Right lobe of liver (tissue), 6 donors: ENCODE measurements at places on chromosomes 5 and 9. TPM values are rescaled to one million over a fixed set of nuclear protein-coding genes. Genes with fewer than 3 reads are reported as not detected.

GRCh38 chr9:6029604-6030274 is 14.3 kb upstream of the RANBP6 start:
- DNase-seq = no peak
- no peak overlapping the region for H3K27ac ChIP-seq
- no peaks in the 10 kb centered on the region for H3K36me3 ChIP-seq
- no peaks in the 10 kb centered on the region for H3K4me1 ChIP-seq

DNA sequence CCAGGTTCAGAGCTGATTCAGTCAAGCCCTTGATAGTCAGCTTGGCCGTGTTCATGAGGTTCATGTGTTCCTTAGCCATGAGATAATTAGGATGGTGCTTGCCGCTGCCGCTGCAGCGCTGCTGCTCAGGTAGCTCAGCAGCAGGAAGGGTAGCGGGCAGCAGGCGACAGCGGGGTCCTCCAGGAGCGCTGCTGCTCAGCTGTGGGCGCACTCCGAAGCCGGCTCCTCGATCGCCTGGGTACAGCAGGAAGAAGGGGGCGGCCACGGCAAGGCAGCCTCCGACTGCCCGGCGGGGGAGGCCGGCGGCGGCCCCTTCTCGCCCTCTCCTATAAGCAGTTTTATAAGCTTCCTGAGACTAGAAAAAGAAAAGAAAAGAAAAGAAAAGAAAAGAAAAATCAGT is 1253.6 kb downstream of the EFNA5 start:
- H3K4me3 ChIP-seq = no peak overlapping the region
- no peaks in the 10 kb centered on the region for H3K27me3 ChIP-seq
- no peak for DNase-seq
- no peaks in the 10 kb centered on the region for H3K36me3 ChIP-seq

The ZFP2 gene
- 0.40 TPM for total RNA-seq

DNA sequence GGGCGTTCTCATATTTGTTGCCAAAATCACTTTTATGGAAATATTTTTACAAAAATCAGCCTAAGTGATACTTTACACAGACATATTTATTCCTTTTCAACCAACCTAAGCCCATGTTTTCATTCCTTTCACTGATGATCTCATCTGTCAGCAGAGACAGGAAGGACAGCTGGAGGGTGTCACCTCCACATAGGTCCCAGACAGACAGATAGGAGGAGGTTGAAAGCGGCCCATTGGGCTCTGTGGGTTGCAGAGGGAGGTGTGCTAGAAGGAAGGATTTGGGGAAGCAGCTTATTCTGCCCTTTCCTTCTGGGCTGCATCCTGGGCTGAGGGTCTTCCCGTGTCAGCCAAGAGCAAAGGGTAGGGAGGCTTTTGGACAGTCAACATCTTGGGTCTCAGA is 26.0 kb upstream of the SEMA4D start:
- H3K27ac ChIP-seq = no peak overlapping the region
- peaks cover 3% of the 10 kb centered on the region for H3K4me1 ChIP-seq
- H3K4me3 ChIP-seq = no peak overlapping the region
- H3K27me3 ChIP-seq = no peaks in the 10 kb centered on the region
- no peak for DNase-seq

DNA sequence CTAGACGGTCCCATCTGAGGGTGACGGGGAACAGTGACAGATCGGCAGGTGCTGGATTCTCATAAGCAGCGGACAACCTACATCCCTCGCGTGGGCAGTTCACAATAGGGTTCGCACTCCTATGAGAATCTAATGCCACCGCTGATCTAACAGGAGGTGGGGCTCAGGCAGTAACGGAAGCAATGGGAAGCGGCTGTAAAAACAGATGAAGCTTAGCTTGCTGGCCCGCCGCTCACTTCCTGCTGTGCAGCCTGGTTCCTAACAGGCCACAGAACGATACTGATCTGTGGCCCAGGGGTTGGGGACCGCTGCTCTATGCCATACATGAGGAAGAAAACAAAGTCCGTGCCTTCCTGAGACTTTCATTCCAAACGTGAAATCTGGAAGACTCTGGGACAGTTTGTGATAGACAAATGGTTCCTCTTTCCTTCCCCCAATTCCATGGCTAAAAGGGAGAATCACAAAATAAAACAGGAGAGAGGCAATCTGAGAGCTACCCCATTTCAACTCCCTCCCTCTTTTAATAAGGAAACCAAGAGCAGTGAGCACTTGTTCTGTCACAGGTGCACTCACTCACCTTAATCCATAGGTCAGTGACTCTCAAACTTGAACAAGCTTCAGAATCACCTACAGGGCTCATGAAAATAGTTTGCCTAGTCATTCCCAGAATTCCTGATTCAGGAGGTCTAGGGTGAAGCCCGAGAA is 12.1 kb downstream of the PDCL start:
- H3K36me3 ChIP-seq = peaks cover 22% of the 10 kb centered on the region
- H3K27me3 ChIP-seq = no peaks in the 10 kb centered on the region
- H3K4me3 ChIP-seq = no peak overlapping the region
- peaks cover 3% of the 10 kb centered on the region for H3K4me1 ChIP-seq
- no peak overlapping the region for H3K27ac ChIP-seq

DNA sequence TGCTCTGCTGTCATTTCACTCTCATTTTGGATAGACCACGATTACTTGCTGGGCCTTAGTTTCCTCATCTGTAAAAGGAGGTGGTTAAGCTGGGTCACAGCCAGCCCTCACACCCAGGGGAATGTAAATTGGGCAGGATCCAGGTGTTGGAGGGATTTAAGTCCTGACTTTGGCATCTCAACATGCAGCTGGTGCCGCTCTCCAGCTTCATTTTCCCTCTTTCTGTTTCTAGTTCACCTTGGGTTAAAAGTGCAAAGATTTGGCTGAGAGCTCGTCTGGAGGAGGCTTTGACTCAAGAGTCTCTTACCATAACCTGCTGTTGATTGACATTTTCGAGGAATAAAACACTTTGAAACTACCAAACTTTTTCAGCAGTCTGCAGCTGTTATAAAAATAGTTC is 144.3 kb upstream of the DHFR start:
- no peak for DNase-seq
- no peaks in the 10 kb centered on the region for H3K27me3 ChIP-seq
- no peaks in the 10 kb centered on the region for H3K36me3 ChIP-seq
- no peaks in the 10 kb centered on the region for H3K4me1 ChIP-seq
- H3K27ac ChIP-seq = no peak overlapping the region
- H3K4me3 ChIP-seq = no peak overlapping the region

The CTXN3 gene
- not detected for total RNA-seq

The CNTNAP3 gene
- total RNA-seq = 2.0 TPM
